Glomerular endothelial cell (primary cell): ENCODE measurements at places on chromosomes 3 and 15. TPM values are rescaled to one million over a fixed set of nuclear protein-coding genes. Genes with fewer than 3 reads are reported as not detected.
A peak's percentile ranks its signal among the peaks of the same experiment; 100 is the strongest.

MOBP gene
- 0.23 TPM in 1 of 2 replicates, not detected in the other for total RNA-seq

SATB1 gene
- total RNA-seq: 13.3 and 13.5 TPM in 2 replicates

GOLGA8Q gene
- total RNA-seq: not detected in 2 replicates

TUSC7 gene
- not detected in 2 replicates for total RNA-seq

RAB6B gene
- total RNA-seq: 3.8 and 4.3 TPM in 2 replicates

ISLR gene
- 0.39 and 0.47 TPM in 2 replicates for total RNA-seq

ECE2 gene
- total RNA-seq: not detected in 2 replicates

DPH3 gene
- total RNA-seq: 21.7 and 24.8 TPM in 2 replicates

C15orf39 gene
- 19.3 and 34.8 TPM in 2 replicates for total RNA-seq

DNA sequence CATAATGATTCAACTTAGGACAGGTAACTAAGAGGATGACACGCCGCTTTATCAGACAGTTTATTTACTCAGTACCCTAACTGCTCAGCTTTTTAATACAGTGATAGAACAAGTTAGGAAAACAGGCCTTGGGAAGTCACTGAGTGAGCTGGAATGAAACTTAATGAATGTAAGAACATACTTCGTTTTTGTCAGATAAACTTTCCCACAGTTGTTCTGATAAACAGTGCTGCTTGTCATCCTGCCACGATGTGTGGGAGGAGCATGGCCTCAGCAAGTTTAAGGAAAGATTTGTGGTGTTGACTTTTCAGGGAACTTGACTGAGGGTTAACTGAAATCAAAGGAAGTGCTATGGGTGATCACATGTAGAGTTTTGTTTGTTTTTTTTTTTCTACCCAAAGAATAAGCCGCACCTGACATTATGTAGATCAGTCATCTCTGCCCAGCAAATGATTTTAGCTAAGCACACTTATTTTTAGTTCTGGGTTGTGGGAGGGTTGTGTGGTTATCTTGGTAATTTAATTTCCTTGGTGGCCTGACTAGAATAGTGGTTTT is 5.6 kb upstream of the P2RY14 start:
- no peak for DNase-seq

DNA sequence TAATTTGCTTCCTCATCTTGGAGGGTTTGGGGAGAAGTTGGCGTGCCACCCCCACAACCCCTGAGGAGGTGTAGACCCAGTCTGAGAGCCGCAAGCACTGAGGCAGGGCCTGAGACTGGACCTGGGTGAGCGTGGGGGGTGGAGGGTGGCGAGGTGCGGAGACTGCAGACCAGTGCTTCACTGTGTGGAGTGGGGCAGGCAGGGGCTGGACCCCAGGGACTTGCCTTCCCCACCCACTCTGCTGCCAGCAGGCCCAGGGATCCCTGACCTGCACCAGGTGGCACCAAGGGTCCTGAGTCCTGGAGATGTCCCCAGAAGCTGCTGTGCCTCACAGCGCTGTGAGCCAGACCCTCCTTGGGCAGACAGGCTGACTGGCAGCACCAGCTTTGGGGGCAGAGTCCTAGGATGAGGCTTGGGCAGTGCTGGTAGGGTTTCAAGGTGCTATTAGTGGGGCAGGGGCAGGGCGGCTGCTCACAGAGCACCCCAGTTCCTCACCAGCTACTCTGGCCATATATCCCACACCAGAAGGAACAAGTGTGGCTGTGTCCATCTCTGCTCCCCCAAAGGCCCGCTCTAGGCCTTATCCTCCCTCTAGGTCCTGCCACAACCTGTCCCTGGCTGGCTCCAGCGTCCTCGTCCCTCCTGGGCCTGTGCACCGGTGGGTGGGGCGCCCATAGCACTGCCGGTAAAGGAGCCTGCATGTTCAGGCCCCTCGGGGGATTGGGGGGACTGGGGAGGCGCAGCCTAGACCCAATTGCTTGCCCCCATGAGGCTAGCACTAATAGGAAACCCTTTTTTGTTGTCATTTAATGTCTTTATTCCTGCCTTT is 11.8 kb downstream of the ZBTB47 start:
- no peak for DNase-seq

DNA sequence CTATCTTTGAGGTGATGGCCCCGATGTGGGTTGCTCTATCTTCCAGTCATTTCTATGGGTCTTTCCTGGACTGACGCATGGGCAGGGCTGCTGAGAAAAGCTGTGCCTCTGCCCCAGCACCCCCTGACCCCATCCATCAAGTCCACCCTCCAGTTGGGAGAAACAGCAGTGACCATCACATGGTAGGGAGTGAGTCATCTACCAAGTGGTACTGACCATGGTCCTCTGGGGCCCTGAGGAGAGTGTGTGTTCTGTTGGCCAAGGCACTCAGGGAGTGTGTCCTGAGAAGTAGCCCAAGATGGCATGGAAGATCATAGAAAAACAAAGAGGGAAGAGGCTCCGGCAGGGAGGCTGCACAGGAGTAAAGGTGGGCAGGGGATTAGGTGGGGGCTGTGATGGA is 1.6 kb upstream of the DNAH1 start:
- DNase-seq: no peak

- DNase-seq: no peak
Measured at GRCh38 chr3:160005004-160005403, 16.4 kb downstream of the IL12A start.

DNA sequence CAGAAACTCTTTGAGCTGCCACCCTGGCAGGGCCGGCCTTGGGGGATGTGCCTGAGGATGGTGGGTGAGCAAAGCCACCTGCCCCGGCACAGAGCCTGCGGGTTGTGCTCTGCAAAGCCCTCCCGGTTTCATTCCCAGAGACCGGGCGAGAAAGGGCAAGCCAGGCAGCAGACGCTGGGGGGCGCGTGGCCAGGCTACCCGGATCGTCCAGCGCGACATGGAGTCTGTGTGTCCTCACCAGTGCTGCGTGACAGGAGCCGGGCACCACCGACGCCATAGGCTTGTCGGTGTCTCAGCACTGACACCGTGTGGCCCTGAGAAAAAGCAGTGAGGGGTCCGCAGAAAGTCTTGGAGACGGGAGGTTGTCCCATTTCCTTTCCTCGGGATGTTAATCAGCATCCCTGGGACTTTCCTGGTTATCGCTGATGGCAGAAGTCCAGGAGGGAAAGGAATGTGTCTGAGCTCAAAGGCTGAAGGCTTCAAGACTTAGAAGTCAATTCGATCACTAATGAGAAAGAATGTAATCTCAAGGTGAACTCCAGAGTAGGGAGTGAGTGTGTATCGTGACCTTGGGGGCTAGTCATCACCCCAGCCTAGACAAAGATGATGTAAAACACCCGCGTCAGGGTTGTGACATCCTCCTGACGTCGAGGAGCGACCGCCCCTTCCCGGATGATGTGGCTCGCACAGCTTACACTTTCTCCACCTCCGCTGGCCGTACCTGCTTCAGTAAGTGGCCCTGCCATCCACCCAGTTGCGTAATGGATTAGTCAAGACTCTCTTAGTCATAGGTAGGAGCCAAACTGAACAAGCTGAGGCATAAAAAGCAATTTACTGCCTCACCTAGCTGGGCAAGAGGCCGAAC is 36.3 kb upstream of the PLA2G4E start:
- peak; percentile 69 for DNase-seq

GRCh38 chr3:27813255-27813654 is 91.1 kb upstream of the EOMES start:
- no peak for DNase-seq

DNA sequence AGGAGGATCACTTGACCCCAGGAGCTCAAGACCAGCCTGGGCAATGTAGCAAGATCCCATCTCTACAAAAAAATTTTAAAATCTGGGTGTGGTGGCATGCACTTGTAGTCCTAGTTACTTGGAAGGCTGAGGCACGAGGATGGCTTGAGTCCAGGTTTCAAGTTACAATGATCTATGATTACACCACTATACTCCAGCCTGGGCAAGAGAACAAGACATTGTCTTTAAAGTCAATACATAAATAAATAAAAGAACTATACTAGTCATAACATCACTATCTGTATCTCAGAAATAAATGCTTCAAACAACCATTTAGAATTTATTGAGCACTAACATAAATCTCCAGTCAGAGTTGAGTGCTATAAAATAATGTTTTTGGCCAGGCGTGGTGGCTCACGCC is 8.5 kb upstream of the PHLDB2 start:
- DNase-seq: no peak

- DNase-seq: no peak
Measured at GRCh38 chr15:44788748-44789147, 52.4 kb downstream of the TRIM69 start.

GRCh38 chr3:187567021-187567420 is 103.2 kb downstream of the SST start:
- no peak for DNase-seq

DNA sequence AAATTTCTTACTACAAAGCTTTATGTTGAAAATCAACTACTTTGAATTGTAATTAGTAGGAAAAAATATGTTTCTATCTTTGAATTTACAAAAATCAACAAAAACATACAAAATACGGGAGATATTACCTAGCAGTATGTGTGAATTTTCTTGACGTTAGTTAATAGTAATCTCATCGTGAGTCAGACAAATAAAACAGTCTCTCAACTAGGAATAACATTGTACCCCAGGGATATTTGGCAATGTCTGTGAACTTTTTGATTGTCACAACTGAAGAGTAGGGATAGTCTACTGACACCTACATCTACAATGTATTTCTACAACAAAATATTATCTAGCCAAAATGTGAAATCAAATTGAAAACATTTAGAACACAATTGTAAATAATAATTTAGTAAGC is 250.3 kb downstream of the POLQ start:
- no peak for DNase-seq
